ENCODE measurements at places on chromosomes 16 and 17.

- no peak for DNase-seq
These were observed 19.0 kb upstream of the CPHXL start for GRCh38 chr16:75745242-75745641.

GRCh38 chr17:73060721-73061120 is 31.8 kb downstream of the SLC39A11 start:
- no peak for DNase-seq

GRCh38 chr17:57629886-57630285 is 115.2 kb downstream of the CCDC182 start:
- DNase-seq = no peak

DNA sequence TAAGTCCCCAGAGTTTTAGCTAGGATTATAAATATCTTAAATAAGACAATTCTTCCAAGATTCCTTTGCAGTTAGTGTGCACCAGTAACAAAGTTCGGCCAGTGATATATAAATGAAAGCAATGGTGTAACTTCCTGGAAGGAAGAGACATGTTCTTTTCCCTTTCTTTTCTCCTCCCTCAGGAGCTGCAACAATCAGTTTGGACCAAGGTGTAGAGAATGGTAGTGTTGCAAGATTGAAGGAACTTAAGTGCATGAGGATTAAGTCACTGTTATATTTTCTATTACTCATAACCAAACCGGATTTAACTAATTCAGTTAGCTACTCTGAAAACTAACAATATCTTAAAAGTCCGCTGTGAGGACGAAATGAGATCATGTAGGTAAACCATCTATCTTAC is 68.9 kb upstream of the KCNJ16 start:
- peak; percentile 25 for DNase-seq

DNA sequence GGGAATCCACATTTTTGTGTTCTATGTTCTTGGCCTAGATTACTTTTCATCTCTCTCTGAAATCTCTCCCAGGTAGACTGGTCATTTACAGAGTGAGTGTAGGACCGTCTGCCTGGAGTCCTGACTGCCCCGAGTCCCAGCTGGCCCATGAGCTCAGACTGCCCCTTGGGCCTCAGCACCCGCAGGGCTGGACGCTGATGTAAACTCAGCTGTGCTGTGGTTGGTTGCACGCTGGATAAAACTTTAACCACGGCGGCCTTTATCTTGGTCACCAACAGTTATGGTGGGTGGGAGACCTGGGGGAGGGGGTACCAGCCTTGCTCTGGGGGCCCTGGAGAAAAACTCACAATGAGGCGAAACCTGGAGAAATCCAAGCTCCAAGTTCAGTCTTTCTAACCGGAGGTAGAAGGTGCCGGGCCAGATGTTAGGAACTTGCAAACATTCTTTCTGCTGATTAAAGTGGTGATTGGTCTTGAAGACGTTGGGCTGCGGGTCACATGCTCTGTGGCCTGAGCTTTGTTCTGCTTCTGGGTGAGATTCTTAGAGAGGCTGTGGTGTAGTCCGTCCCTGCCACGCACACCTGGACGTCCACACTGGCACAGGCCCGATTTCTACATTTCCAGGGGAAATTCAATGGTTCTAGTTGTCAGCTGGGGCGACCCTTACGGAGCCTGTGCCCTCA is 6.9 kb downstream of the METRNL start:
- DNase-seq = no peak

GRCh38 chr16:79864032-79864780 is 263.7 kb upstream of the MAF start:
- no peak for DNase-seq

GRCh38 chr16:12145918-12146317 is 169.4 kb downstream of the SNX29 start:
- DNase-seq = no peak

DNA sequence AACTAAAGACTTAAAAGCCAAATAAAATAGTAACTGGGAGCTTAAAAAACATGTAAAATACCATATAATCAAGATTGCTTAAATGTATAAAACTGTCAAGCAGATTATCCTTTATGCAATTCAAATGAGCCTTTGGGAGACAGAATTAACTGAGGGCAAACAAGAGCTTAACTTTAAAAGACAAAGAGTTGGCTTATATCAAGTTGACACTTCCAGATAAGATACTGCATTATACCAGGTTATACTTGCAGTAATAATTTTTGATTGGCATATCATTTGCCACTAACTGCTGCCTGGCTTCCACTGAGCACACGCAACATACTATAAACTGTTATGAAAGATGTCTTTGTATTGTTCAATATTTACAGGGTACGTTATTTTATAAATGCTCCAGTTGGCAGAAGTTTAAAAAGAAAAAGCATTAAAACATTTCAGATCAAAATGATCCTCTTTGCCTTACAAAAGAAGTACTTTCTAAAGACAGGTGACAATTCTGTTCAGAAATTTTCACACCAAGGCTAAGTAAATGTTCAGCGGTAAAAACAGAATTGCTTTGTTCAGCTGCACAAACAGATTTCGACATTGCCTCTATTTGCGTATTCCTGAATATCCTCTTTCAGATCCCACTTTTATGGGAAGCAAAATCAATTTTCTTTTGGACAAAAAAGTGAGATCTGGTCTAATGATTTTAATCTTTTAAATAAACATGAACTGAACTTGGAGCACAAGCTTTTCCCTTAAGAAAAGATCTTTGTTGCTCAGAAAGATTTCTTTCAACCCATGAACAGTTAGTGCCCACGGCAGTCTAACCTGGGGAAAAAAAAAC is 50.7 kb downstream of the TOX3 start:
- no peak for DNase-seq

DNA sequence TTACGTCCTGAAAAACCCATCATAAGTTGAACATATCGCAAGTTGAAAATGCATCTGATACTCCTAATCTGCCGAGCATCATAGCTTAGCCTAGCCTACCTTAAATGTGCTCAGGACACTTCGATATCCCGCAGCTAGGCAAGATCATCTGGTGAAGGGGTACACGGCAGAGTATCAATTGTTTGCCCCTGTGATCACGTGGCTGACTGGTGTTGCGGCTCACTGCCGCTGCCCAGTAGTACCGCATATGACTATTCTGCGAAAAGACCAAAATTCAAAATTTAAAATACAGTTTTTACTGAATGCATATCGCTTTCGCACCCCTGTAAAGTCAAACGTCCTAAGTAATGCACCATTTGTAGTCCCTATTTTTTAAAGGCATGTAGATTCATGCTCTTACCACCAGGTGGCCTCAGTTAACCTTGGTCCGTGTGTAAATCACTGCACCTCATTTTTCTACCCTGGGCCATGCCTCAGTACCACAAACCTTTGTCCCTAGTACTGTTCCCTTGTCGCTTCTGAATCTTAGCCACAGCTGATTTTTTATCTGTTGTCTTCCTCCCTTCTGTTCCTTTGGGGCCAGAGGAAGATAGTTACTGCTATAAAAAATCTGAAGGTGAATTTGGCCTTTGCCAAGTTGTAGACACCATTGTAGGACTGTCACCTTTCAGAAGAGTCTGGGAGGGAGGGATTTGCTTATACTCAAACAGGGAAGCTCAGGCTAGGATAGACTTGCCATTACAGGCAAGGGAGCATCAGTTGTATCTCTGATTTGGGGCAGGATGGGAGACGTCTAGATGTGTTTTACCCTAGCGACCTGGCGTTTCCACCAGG is 34.4 kb downstream of the WWP2 start:
- DNase-seq = peak; percentile 85

GRCh38 chr17:82019690-82020571 is 2.7 kb downstream of the CENPX start:
- DNase-seq = peak; percentile 67

- DNase-seq = no peak
These were observed 260.6 kb downstream of the C16orf95 start for GRCh38 chr16:87056551-87056950.

- DNase-seq = no peak
These were observed 8.7 kb downstream of the ATXN1L start for GRCh38 chr16:71854369-71854948.

- no peak for DNase-seq
These were observed 115.9 kb downstream of the LITAF start for GRCh38 chr16:11470676-11471415.

DNA sequence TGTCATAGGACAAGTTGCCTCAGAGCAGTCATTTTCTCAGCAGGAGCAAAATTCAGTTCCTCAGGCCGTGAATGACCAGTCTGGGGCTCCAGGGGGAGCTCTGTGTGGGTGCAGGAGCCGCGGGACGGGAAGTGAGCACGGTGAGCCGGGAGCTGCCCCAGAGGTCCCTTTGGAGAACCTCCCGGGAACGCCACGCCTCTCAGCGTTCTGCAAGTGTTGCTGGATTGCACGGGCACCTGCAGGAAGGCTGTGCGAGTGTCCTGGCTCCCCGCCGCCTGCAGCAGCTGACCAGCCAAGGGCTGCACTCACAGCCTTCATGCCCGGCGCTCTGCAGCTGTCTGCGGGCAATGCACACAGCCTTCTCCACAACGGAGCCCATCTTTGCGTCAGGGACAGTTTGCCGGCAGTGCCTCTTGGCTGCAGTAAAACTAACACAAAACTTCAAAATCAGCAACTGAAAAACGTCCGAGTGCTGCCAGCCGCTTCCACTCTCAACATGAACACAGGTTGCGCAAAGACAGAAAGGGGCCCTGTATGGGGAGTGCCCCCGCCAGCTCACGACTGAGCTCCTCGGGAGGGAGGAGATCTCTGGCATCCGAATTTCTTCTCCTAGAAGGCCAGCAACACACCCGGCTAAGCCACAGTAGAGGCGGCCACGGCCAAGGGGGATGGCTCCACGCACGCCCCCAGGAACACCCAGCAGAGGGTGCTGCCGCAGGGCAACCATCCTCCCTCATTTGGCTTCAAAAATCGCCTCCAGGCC is 16.0 kb downstream of the NDUFAF8 start:
- peak; percentile 73 for DNase-seq

GRCh38 chr16:63684149-63685101 is 1437.4 kb downstream of the CDH11 start:
- DNase-seq = no peak

DNA sequence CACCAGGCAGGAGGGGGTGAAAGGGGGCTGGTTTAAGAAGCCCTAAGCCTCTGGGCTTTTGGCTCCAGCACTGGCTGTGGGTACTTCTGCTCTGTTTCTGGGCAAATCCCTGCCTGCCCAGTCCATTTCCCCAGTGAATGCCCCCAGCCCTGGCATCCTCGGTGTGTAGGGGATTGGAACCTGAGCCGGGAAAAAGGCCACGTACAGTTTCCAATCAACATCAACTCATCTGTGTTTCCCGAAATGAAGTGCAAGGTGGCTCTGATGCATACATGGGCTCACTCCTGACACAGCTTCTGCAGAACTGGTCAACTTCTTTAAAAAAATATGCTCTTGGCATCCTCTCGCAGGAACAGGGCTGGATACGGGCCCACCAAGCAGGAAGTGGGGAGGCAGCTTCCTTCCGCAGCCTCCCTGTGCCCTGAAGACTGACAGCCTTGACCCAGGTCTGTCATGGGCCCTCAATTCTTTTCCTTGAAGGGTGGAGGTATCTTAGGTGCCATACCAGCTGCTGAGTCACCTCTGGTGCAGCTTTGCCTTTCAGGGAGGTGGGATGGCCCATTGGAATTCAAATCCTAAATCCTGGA is 73.3 kb downstream of the N4BP1 start:
- no peak for DNase-seq

DNA sequence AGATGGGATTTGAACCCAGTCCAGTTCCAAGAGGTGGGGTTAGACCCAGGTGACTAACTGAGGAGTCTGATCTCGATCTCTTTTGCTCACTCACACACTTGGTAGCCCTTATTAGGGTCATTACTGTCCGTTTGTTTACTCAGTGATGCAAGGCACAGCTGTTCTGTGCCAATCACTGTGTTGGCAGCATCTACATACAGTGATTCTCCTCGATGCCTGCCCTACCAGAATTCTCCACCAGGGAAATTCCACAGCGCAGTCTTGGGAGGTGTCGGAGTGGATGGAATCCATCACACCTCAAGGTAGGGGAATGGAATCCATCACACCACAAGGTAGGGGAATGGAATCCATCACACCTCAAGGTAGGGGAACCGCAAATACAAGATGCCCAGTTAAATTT is 279.6 kb downstream of the MAF start:
- no peak for DNase-seq

GRCh38 chr16:72482695-72483094 is 310.7 kb upstream of the PMFBP1 start:
- no peak for DNase-seq

DNA sequence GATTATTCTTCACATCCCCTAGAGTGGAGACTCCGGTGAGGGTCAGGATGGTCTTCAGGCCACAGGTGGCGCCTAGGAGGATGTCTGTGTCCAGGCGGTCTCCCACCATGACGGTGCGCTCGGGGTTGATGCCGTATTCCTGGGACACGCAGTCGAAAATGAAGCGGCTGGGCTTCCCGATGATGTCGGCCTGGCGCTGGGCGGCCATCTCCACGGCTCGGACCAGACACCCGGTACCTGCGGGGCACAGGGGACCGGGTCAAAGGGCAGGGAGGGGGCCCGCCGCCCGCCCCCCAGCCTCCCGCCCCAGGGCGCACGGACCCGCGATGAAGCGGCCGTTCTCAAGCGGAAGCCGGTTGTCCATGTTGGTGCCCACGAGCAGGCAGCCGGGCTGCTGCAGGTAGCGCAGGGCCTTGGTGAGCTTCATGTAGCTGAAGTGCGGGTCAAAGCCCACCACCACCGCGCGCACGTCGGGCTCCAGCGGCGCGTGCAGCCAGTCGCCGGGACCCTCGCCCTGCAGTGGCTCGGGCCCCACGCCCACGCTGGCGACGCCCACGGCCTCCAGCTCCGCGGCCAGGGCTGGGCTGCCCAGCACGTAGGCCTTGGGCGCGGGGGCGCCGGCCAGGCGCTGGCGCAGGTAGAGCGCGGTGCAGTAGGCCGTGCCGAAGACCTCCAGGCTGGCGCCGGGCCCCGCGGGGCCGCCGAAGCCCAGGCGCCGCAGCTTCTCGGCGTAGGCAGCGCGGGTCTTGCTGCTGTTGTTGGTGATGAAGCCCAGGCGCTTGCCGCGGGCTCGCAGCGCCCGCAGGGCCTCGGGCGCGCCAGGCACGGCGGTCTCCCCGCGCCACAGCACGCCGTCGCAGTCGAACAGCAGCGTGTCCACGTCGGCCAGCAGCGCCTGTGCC is 572 bp downstream of the PGP start:
- DNase-seq = peak; percentile 27

DNA sequence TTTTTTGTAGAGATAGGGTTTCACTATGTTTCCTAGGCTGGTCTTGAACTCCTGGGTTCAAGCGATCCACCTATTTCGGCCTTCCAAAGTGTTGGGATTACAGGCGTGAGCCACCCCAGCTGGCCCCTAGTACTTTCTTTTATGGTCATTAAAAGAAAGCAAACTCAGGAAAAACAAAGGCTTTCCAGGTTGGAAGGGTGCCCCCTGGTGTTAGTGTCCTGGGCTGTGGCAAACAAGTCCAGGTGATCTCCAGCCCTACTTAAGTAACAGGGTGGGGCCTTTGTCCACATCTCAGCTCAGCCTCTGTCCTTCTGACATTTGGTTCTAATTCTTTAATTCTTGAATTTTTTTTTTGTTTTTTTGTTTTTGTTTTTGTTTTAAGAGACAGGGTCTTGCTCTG is 6.9 kb downstream of the IGFBP4 start:
- DNase-seq = peak; percentile 72

Data from adipocyte (in vitro differentiated cells).